ENCODE measurements at places on chromosomes 16 and 17.

- DNase-seq, result no peak
Observed at GRCh38 chr17:73359352-73359751, 47.6 kb upstream of the CDC42EP4 start.

- no peak for DNase-seq
Observed at GRCh38 chr16:67893743-67894399, 817 bp downstream of the PSKH1 start.

GRCh38 chr16:48565752-48566151, 44.2 kb downstream of the N4BP1 start:
- DNase-seq, result no peak

- DNase-seq, result peak; percentile 65
Observed at GRCh38 chr17:34542700-34543336, 36.6 kb upstream of the TMEM132E start.

GRCh38 chr16:11994143-11995119, 17.9 kb downstream of the SNX29 start:
- DNase-seq, result no peak
